ENCODE measurements at places on chromosomes 13 and 19.

GRCh38 chr13:43206838-43207237, 183.5 kb downstream of the DNAJC15 start:
- DNase-seq: no peak

- no peak for DNase-seq
These were observed 22.9 kb downstream of the CYP4F2 start for GRCh38 chr19:15874821-15875474.

- no peak for DNase-seq
These were observed 169.9 kb downstream of the VWA8 start for GRCh38 chr13:41791056-41791455.

DNA sequence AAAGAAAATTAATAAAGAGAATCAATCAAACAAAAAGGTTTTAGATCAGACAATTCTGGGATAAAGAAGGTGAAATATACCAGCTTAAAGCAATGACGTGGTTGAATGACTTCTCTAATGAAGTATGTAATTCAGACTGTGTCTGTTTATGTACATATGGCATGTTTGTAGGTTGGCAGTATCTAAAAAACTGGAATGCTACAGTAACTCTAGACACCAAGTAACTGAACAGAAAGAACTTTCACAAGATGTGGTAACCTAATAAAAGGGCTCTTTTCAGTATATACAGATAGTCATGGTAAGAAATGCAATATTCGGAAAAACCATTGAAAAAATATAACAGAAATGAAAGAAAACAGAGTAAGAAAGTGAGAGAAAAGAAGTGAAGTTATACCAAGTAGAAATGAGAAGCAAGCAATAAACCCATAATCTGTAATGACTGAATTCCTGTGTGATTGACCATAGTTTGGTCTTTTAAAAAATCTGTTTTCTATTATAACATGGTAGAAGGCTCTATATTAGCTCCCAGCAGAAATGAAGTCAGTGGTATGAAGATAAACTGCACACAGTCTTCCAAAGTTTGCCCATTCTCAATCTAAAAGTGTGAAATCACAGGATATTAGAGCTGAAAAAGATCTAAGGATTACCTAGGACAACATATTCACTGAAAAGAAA, 31.4 kb downstream of the ELF1 start:
- no peak for DNase-seq

All from T-helper 22 cell (primary cell).